ENCODE measurements at places on chromosomes 7 and 10. TPM values are rescaled to one million over a fixed set of nuclear protein-coding genes. Genes with fewer than 3 reads are reported as not detected.

DNA sequence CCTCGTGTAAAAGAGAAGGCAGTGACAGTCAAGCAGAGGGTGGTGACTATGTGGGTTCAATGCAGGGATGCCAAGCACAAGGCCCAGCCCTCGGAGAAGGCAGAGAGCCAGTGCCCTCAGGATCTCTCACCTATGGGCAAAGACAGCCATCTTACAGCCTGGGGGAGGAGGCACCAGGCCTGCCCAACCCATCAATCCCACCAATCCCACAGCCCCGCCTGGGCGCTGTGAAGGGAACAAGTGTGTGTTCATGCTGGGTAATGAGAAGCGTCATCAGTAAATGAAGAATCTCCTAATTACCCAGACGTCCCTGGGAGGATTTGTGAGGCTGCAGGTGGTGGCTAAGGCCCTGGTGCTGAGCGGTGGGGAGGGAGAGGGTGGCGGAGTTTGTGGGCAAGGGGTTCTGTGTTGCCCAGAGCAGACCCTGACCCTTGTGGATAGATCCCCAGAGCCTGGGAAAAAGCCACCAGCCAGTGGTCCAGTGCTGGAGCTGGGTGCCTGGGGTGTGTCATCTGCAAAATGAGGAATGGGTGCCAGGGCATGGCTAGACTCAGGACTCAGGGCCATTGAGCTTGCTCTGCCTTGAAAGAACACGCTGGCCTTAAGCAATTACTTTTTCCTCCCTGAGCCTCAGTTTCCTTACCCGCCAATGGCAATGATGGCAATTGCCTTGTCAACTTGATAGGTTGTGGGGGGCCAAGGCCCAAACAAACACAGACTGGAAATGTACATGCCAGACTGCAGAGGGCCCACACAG lies 128.1 kb upstream of the UNC5B start:
- DNase-seq = no peak

- DNase-seq = no peak
Observed at GRCh38 chr7:5653661-5654060, 127.8 kb downstream of the RNF216 start.

DNA sequence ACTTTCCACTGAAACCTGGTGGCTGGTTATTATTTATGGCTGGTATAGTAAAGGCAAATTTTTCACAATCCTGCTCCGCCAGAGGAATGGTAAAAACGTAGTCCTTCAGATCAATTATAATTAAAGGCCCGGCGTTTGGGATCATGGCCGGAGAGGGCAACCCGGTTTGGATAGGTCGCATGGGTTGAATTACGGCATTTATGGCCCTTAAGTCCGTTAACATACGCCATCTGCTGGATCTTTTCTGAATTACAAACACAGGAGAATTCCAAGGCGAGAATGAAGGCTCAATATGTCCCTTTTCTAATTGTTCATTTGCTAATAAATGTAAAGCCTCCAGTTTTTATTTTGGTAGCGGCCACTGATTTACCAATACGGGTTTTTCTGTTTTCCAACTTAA lies 11.3 kb upstream of the TAS2R3 start:
- no peak for DNase-seq

- no peak for DNase-seq
Observed at GRCh38 chr7:10939237-10939910, 34.3 kb upstream of the PHF14 start.

DNA sequence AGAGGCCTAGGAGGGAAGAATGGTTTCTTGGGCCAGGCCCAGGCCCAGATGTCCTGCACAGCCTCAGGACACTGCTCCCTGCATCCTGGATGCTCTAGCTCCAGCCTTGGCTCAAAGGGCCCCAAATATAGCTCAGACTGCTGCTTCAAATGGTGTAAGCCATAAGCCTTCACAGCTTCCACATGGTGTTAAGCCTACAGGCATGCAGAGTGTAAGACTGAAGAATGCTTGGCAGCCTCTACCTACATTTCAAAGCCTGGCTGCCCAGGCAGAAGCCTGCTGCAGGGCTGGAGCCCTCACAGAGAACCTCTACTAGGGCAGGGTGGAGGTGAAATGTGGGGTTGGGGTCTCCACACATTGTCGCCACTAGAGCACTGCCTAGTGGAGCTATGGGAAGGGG lies 118.1 kb downstream of the TPK1 start:
- DNase-seq = no peak

GRCh38 chr7:141409801-141410329 lies 141.3 kb upstream of the AGK start:
- DNase-seq = no peak

DNA sequence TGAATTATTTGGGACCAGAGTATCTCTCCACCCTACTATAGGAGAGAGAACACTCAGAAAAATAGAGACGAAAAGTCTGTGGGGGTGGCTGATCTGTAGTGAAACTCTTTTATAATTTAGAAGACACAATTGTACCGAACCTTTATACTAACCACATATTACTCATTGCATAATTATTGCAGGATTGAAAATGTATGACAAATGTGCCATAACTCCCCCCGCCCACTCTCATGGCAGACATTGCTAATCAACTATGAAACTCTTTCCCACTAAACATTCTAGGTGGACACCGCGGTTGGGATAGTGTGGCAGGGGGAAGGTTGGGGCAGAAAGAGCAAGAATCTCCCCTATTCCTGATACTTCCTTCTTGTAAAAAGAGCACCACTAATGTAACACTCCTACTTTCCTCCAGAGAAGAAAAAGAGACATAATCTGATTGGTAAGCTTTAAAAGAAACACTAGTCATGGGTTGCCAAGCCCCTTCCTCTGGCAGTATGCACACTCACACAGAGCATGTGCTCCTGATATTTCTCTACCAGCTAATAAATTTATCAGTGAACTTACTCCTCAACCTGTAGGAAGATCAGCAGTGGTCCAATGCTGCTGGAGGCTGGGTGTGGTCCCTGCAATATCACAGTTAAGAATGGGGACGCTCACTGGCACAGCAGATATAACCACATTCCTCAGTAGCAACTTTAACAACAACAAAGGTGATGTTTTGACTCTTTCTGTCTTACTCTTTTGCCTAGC lies 18.7 kb upstream of the ARID5B start:
- no peak for DNase-seq

DNA sequence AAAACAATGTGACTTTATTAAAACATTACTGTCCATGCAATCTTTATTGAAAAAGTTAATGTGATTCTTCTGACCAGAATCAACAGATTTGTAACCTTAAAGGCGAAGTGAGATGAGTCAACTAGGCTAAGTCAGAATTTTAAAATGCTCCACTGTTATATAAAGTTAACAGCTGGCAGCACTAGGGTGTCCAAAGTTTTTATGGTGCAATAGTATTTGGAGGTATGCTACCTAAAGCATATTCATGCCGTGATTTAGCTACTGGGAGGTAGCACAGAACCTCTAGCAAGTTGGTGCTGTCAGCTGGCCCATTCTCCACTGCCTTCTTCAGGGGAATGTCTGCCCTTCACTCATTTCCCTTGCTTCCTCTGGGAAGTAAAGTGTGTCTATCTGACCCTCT lies 126.7 kb downstream of the RAPGEF5 start:
- DNase-seq = no peak

DNA sequence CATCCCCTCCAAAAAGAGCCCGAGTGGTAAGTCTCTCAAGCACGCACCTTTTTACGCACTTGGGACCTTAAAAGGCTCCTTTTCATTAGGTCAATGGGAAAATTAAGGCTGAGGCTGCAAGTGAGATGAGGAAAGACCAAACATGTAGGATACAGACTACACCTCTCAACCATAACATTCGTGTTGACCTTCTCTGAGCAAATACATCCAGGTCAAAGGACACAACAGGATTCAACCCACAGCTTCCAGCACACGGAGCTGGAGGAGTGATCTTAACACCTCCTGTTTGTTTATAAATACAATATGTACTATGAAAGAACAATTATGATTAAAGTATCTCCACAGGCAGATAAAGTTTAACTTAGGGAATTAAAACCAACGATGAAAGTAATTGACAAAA lies 9.7 kb downstream of the SFMBT2 start:
- DNase-seq = no peak

DNA sequence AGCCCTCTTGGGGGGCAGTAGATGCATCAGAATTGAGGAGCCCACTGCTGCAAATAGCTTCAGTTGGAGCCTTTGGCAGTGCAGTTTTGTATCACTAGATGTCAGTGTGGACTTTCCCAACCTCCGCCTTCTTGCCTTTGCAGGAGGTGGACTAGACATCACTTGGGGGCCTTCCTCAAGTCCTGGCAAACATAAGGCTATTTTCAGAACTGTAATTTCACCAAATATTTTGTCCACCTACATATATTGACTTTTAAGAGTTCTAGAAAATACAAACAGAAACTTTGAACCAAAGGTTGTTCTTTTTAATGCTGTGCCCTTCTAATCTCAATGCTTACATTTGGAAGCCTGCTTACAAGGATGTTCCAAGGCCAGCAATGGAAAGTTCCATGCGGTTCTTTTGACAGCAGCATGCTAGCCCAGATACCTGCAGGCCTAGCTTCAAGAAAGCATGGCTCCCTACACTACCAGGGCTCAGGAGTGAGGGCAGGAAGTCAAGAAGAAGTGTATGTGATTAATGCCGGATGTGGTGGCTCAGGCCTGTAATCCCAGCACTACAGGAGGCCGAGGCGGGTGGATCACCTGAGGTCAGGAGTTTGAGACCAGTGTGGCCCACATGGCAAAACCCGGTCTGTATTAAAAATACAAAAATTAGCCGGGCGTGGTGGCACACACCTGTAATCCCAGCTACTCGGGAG lies 8.0 kb upstream of the ZNRF2 start:
- DNase-seq = no peak

DNA sequence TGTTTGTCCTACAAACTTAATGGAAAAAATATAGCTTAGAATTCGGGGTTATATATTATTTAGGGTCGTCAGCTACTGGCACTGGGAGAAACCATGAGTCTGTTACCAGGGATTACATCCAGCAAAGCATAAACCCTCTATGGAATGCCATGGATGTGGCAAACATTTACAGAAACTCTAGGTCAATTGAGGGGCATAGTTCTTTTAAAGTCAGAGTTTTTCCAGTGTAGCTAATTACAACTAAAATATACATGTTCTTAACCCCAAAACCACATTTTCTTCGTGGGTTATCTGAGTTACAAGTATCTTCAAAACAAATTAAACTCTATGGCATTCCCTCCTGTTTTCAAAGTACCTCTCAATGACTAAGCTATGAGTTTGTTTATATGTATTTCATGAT lies 99.3 kb upstream of the THSD7A start:
- no peak for DNase-seq

DNA sequence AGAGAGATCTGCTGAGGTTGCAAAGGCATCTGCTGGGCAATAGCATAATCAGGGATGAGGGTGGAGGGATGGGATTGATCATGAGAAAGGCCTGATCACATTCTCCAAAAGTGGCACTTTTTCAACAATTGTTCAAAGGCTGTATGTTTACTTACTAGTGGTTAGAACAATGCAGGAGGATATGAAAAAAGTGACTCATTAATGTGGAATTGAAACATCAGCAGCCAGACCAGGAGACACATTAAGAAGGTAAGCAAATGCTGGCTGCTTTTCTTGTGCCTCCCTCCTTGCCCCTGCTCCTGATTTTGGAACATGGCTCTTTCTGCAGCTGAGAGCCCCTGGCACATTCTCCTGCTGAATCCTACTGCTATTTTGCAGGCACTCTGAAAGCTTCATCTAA lies 63.5 kb downstream of the FAM204A start:
- DNase-seq = no peak

GARIN1A gene
- total RNA-seq = 5.0 TPM

RNF148 gene
- total RNA-seq = 0.25 TPM

CPED1 gene
- total RNA-seq = 28.0 TPM

TRIM4 gene
- 10.0 TPM for total RNA-seq

CEP55 gene
- 1.6 TPM for total RNA-seq

TMEM270 gene
- not detected for total RNA-seq

Data from right cardiac atrium (tissue), 5 donors.